Stimulated activated CD4-positive, alpha-beta T cell treated with anti-CD3 and anti-CD28 coated beads, TNF-alpha, amount 100 ng/mL, for 1 hour (primary cell): ENCODE measurements at places on chromosomes 11 and 22.

- no peak for DNase-seq
Observed at GRCh38 chr22:45529971-45530575, 27.4 kb downstream of the FBLN1 start.

DNA sequence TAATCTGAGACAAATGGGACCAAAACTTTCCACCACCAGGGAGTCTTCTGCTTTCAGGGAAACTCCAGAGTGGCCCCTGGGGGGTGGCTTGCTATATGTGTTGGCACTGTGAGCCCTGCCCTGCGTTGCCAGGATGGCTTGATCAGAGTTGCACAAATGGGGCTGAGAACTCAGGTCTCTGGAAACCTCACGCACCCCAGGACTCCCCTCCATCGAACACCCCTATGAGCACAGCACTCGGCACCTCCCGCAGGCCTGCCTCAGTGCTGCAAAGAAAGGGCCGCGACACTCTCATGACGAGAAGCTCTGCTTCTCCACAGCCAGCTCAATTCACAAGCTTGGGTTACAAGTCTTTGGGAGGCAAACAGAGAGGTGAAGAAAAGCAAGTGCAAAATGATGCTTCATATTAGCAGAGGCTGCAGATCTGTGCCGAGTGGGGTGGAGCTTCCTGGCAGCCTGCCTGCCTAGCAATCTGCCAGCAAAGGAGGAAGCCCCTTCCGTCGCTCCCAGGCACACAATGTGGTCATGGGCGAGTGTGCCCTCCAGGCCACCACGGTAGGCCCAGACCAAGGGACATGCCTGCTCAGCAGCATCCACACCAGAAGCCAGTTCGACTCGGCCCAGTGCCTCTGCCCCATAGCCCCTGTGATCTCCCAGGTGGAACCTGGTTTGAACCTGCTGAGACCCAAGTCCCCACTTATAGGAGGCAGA is 55.7 kb downstream of the MYH9 start:
- no peak for DNase-seq

DNA sequence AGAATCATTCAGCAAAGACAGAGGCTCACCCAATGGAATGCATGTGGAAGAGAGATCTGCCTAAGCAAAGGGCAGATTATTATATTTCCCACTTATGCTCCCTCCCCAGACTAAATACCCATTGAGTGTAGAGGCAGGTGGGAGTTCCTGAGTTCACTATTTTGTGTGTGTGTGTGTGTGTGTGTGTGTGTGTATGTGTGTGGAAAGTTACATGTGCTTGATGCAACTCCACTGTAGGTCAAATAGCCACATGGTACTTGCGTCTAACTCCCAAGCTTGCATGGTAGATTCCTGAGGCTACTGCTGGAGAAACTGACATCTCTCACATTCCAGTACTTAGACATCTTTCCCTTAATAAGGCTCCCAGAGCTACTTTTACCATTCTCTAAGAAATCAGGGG is 3.4 kb upstream of the COPB1 start:
- DNase-seq: no peak

DNA sequence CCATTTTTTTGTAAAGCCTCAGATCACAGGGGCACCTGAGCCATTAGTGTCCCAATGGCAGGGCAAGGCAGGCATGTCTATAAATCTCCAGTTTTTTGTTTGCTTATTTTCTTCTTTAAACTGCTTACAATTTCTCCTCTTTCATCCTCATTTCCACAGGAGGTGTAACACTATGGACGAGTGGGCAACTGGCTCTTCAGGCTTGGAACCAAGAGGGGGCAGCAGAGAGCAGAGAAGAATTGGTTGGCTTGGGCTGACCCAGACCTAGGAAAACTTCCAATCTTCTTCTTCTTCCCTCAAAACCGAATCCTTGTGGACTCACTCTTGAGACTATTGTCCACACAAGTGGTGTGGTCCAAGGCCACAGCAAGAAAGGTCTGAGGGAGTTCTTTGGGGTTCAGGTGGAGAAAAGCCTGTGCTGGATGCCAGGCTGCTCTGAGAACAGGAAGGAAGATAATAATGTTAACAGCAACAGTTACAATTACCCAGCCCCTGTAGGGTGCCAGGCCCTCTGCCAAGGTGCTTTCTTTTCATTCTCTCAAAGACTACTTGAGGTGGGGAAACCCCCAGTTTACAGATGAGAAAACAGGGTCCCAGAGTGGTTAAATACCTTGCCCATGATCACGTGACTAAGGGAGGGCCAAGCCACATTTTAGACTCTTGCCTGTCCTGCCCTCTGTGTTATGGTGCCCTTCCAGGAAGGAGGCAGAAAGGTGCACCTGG is 70.7 kb upstream of the E2F8 start:
- no peak for DNase-seq
